Ecto neural progenitor cell (in vitro differentiated cells): ENCODE measurements at places on chromosomes 4 and X.

DNA sequence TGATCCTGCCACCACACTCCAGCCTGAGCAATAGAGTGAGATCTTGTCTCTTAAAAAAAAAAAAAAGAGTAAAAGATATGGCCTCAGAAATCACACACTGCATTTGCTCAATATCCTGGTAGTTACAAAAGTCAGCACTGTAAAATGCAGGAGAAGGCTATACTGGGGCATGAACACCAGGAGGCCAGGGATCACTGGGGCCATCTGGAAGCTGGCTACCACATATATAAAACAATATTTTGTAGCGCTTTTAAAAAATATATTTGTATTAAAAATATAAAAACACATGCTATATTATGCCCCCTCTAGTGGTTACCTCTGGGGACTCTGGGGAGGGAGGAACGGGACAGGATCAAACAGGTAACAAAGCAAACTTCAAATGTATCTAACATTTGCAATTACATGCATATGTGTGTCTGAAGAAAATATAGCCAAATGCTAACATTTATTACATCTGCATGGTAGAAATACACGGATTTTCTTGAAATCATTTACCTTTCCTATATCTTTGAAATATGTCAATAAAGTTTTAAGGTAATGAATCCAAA lies 4.0 kb downstream of the C4orf46 start:
- DNase-seq, result no peak

GRCh38 chr4:7571701-7572100 lies 137.0 kb upstream of the PSAPL1 start:
- DNase-seq, result no peak

- DNase-seq, result no peak
Measured at GRCh38 chr4:26782168-26782829, 78.3 kb upstream of the STIM2 start.

GRCh38 chr4:2296631-2297601 lies 35.0 kb upstream of the MXD4 start:
- peak; percentile 42 for DNase-seq

GRCh38 chrX:53992589-53992988 lies 51.7 kb downstream of the PHF8 start:
- DNase-seq, result no peak
